ENCODE measurements at places on chromosomes 11 and 22.

DNA sequence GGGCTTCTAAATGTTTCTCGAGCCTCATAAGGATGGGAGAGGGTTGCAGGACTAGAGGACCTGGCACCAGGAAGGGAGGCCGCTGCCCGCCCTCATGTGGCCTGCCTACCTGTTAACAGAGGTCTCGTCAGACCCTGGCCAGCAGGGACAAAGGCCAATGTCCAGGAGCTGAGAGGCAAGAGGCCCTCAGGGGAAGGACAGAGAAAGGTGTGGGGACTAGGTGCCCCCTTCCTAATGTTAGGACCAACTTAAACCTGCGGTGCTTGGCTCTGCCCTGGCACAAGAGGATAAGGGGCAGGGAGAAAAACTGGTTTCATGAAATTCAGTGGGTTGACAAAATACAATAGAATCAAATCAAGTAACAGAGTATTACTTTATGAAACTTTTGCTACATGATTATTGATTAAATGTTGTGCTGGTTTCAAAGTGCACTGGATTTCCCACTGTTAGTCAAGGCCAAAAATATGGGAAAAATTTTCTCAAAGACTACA, 20.0 kb upstream of the SYT12 start:
- DNase-seq: no peak

DNA sequence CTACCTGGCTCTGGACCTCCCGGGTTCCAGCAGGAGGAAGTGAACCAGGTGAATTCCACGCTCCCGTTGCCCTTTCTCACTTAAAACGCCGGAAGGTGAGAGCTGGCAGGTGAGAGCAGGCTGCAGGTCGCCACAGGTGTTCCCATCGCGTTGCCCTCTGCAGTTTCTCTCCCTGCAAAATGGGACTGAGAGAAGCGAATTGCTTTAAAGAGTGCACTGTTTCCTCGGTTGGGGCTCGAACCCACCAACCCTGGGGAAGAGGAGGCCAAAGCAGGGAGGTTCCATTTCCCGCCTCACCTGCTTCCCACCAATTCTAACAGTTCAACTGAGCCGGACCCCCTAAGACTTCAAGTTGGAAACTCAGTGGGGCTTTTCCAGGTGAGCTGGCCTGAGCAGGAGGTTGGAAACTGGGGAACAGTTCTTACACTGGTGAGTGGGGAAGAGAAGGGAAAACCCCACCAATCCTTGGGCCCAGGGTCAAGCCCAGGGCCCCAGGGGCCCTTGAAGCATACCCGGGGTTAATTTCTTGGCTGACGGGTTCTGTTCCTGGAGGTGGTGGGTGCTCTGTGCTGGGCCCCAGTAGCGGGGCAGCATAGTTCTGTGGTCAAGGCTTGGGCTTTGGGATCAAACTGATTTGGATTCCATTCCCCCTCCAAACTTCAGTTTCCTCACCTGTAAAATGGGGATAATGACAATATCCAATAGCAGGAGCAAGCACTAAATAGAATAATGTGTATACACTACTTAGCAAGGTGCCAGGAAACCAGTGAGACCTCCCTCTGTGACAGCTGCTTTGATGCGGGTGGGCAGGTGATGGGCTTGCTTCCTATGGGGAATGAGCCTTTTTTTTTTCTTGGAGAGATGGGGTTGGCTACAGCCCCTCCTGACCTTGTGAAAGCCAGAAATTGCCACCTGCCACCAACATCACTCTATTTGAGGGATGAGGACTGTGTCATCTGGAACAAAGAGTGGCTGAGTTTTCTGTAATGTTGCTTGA, 788 bp downstream of the CD82 start:
- DNase-seq: no peak

DNA sequence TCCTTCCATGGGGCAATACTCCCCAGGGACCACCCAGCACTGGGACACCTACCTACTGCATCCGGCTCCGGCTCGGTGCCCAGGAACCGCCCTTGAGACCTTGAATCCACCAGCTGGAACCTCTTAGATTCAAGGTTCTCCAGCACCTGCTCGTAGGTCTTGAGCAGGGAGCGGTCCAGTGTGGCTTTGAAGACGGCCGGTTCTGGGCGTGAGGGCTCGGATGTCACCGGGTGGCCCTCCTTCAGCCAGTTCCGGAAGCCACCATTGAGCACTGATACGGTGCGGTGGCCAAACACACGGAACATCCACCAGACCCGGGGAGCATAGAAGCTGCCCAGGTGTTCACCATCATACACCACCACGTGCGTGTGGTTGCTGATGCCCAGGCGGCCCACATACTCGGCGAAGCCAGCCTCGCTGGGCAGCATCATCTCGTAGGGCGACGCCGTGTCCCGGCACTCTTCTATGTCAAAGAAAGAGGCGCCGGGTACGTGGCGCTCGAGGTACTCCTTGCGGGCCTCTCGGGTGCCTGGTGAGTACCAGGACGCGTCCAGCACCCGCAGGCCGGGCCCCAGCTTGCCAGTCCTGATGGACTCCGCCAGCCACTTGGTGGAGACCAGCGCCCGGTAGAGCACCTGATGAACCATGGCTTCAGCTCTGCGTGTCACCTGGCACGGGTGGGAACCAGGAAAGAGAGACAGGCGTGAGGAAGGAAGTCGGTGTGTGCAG, 997 bp downstream of the TST start:
- DNase-seq: no peak

- DNase-seq: no peak
These were observed 21.8 kb upstream of the CD5 start for GRCh38 chr11:61080526-61080925.

- DNase-seq: no peak
These were observed 116.4 kb downstream of the STIM1 start for GRCh38 chr11:3971756-3972404.

GRCh38 chr11:128289048-128289447, 298.3 kb downstream of the ETS1 start:
- DNase-seq: no peak

DNA sequence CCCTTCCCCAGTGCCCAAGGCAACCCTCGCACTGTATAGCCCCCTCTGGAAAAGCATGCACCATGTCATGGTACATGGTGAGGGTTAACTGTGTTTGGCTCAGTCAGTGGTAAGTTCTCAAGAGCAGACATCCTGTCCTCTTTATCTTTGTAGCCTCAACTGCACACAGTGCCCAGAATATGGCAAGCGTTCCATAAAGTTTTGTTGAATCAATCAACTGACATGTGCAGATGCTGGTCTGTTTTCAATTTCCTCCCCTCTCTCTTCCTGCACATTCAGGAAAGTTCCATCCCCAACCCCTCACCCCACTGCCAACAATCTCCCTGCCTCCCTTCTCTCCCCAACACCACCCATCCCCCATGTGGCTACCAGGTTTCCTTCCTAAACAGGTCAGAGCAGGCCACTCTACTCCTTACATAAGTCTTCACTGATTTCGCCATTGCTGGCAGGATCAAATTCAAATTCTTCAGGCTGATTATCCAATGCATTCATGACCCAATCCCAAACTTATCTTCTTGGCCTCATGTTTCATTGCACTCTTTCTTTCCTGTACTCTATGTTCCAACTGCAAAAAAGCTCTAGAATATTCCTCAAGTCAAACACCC, 15.5 kb upstream of the TMPRSS5 start:
- DNase-seq: no peak

GRCh38 chr11:57336111-57336666, 497 bp upstream of the SSRP1 start:
- DNase-seq: no peak

All from stimulated activated CD4-positive, alpha-beta T cell treated with anti-CD3 and anti-CD28 coated beads, TNF-alpha, amount 100 ng/mL, for 1 hour (primary cell).